ENCODE measurements at places on chromosomes 4 and X. TPM values are rescaled to one million over a fixed set of nuclear protein-coding genes. Genes with fewer than 3 reads are reported as not detected.

The CT47B1 gene
- not detected for total RNA-seq

The PARM1 gene
- total RNA-seq: not detected

The SMIM10 gene
- total RNA-seq: 1.3 TPM

The FAM114A1 gene
- total RNA-seq: not detected

The BRS3 gene
- not detected for total RNA-seq

The NSUN7 gene
- not detected for total RNA-seq

The TMEM31 gene
- not detected for total RNA-seq

The GYPB gene
- not detected for total RNA-seq

DNA sequence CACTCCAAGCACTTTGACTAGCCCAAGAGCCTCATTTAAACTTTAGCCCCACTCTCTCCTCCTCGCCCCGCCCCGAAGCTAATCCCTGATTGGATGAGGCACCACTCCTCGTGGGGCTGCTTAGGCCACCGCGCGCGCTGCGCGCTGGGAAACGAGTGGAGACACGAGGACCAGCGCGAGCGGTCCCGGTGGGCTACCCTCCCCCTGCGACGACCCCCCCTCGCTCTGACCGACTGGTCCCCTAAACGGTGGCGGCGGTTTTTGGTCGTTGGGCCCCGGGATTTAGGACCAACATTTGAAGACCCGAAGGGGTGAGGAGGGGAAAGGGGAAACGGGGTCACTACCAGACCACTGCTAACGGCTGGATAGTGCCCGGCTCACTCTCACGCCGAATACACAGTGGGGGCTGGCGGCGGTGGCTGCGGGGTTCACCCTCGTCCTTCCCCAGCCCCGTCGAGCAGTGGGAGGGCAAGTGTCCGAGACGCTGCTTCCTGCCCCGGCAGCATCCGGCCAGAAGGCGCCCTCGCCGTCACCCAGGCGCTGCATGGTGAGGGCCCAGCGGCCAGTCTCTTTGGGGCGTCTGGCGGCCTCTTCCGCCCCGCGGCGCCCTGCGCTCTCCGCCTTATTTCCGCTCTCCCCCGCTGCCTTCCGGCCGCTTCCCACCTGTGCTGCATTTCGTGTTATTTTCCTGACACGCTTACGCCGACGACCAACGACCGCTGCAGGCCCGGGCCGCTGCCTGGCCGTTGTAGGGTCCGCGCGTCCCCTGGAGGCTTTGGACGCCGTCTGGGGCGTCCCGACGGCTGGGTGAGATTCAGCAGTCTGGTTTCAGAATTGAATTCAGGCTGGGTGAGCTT lies at the start of gene RBM46:
RBM46 (plus strand) TSS at position 147 of the 857 bp plus-strand sequence. CDS start 15,481 bp downstream, outside the sequence.
- H3K27me3 ChIP-seq: no peaks in the 10 kb centered on the region
- DNase-seq: no peak
- H3K4me1 ChIP-seq: no peaks in the 10 kb centered on the region
- H3K4me3 ChIP-seq: no peak within 1 kb of the TSS

- peaks cover 25% of the 10 kb centered on the region for H3K4me1 ChIP-seq
- no peak for DNase-seq
- H3K36me3 ChIP-seq: no peaks in the 10 kb centered on the region
- H3K4me3 ChIP-seq: no peak overlapping the region
Measured at GRCh38 chrX:19863212-19863856, 24.1 kb downstream of the SH3KBP1 start.

GRCh38 chr4:139904406-139904805 lies 238.8 kb downstream of the MGST2 start:
- H3K27ac ChIP-seq: no peak overlapping the region
- no peaks in the 10 kb centered on the region for H3K4me1 ChIP-seq
- H3K4me3 ChIP-seq: no peak overlapping the region
- no peak for DNase-seq
- no peaks in the 10 kb centered on the region for H3K36me3 ChIP-seq

- H3K27me3 ChIP-seq: no peaks in the 10 kb centered on the region
- no peaks in the 10 kb centered on the region for H3K4me1 ChIP-seq
- no peak for DNase-seq
- H3K4me3 ChIP-seq: no peak overlapping the region
- no peak overlapping the region for H3K27ac ChIP-seq
Measured at GRCh38 chr4:24404281-24404680, 180.1 kb downstream of the DHX15 start.

- H3K4me1 ChIP-seq: peaks cover 6% of the 10 kb centered on the region
- H3K27ac ChIP-seq: no peak overlapping the region
- no peak for DNase-seq
- no peak overlapping the region for H3K4me3 ChIP-seq
Measured at GRCh38 chr4:47505666-47506065, 20.6 kb downstream of the ATP10D start.

DNA sequence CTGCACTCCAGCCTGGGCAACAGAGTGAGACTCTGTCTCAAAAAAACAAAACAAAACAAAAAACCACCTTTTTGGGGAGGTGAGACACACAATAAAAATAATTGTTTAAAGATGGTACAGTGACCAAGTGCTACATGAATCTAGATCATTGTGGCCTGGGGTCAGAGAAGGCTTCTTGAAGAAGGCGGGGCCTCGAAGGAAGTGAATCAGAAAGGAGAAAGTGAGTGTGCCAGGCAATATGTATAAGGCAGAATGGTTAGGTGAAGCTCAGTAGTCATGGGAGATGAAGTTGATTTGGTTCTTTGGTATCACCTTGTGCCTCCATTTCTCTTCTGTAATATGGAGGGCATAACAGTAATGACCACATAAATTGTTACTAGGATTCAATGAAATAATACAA lies 58.9 kb downstream of the DOCK11 start:
- H3K27me3 ChIP-seq: no peaks in the 10 kb centered on the region
- H3K27ac ChIP-seq: no peak overlapping the region

GRCh38 chr4:23736466-23736865 lies 153.4 kb downstream of the PPARGC1A start:
- no peak for DNase-seq
- H3K36me3 ChIP-seq: no peaks in the 10 kb centered on the region
- no peaks in the 10 kb centered on the region for H3K27me3 ChIP-seq
- H3K4me3 ChIP-seq: no peak overlapping the region
- no peak overlapping the region for H3K27ac ChIP-seq

DNA sequence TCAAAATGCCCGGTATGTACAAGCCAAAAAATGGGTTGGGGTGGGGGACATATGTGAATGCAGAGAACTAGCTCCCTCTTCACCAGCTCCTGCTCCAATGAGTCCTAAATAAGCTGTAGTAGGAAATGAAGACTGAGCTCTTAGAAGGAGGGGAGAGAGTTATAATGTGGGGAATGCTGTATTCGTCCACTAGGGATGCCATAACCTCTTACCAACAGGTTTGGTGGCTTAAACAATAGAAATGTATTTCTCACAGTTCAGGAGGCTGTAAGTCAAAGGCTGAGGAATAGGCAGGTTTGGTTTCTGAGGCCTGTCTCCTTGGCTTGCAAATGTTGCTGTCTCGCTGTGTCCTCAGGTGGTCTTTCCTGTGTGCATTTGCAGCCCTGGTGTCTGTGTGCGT lies 4.4 kb upstream of the INPP4B start:
- H3K27me3 ChIP-seq: peaks cover 5% of the 10 kb centered on the region
- H3K27ac ChIP-seq: no peak overlapping the region

DNA sequence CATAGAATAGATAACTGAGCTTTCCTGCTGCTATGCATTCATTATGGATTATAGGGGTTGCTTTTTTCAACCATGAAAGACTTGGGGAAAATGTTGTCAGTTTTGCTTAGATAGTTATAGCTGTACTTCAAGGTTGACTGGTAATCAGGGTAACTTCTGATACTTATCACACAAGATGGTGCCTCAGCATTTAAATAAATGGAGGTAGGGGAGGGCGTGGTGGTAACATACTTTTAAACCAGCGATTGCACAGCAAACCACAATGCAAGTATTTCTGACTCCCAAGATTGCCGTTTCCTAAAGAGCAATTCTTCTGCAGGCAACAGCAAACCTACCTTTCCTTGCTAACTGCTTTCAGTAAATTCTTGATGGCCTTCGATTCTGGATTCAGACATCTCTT lies 1.3 kb downstream of the CXCL10 start:
- no peak overlapping the region for H3K4me3 ChIP-seq
- no peaks in the 10 kb centered on the region for H3K27me3 ChIP-seq
- no peak for DNase-seq
- H3K36me3 ChIP-seq: no peaks in the 10 kb centered on the region
- peaks cover 6% of the 10 kb centered on the region for H3K4me1 ChIP-seq

- H3K36me3 ChIP-seq: no peaks in the 10 kb centered on the region
- DNase-seq: no peak
- no peak overlapping the region for H3K27ac ChIP-seq
- no peak overlapping the region for H3K4me3 ChIP-seq
Measured at GRCh38 chrX:35680940-35681346, 117.2 kb upstream of the MAGEB16 start.

DNA sequence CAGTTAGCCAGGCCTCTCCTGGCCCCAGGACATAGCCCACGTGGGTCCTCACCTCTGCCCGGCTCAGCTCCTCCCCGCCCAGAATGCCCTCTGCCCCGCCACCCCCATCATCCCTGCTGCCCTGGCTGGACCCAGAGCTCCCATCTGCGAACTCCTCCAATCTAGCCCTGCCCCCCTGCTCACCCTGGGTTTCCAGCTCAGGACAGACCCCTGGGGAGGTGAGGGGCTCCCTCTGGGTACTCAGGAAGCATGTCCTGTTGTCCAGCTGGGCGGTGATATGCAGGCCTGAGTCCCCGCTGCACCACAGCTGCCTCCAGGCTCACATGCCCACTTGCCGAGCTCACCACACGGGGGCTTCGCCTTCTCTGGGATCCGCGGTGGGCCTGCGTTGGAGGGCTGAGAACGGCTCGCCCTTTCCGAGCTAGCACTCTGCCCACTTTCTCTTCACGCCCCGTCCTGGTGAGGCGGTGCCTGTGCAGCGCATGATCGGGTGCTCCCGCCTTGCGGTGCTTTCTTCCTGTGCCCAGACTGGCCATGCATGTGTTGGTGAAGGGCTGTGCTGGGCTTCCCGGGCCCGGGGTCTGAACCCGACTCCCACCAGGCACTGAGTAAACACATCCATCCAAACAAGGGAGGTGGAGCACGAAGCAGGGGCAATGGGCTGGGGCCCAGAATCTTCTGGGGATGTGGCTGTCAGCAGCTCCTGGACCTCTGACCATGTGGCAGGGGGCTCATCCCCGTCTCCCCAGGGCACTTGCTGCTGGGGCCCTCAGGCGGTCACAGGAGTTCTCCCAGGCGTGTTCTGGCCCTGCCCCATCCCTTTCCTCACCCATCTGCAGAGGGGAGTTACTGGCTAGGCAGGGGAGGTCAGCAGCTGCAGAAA lies 74.3 kb downstream of the RGS12 start:
- H3K4me1 ChIP-seq: peaks cover 24% of the 10 kb centered on the region
- DNase-seq: no peak
- no peak overlapping the region for H3K27ac ChIP-seq
- H3K27me3 ChIP-seq: no peaks in the 10 kb centered on the region
- H3K36me3 ChIP-seq: no peaks in the 10 kb centered on the region
- H3K4me3 ChIP-seq: no peak overlapping the region

DNA sequence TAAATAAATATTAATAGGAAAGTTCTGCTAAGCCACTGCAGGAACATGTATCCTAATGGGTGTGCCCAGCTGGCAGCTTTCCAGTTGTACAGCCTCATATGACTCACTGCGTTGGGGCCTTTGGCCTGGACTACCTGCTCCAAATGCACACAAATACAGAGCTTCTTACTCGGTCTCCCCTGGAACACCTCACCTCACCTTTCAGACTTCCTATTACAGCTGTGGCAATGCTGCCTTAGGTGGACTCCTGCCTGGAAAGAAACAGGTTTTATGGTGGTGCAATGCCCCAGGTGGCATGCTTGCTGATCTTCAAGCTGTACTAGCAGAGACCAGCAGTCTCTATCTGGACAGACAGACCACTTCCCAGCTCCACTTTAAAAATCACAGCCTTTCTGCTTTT lies 85.7 kb upstream of the EXOC1L start:
- H3K27ac ChIP-seq: peak overlapping the region; percentile 38
- H3K36me3 ChIP-seq: no peaks in the 10 kb centered on the region
- no peaks in the 10 kb centered on the region for H3K27me3 ChIP-seq
- H3K4me3 ChIP-seq: no peak overlapping the region
- no peaks in the 10 kb centered on the region for H3K4me1 ChIP-seq

GRCh38 chr4:30473225-30473624 lies 246.9 kb upstream of the PCDH7 start:
- DNase-seq: no peak
- H3K4me3 ChIP-seq: no peak overlapping the region
- no peaks in the 10 kb centered on the region for H3K27me3 ChIP-seq
- H3K36me3 ChIP-seq: no peaks in the 10 kb centered on the region
- no peak overlapping the region for H3K27ac ChIP-seq
- no peaks in the 10 kb centered on the region for H3K4me1 ChIP-seq

DNA sequence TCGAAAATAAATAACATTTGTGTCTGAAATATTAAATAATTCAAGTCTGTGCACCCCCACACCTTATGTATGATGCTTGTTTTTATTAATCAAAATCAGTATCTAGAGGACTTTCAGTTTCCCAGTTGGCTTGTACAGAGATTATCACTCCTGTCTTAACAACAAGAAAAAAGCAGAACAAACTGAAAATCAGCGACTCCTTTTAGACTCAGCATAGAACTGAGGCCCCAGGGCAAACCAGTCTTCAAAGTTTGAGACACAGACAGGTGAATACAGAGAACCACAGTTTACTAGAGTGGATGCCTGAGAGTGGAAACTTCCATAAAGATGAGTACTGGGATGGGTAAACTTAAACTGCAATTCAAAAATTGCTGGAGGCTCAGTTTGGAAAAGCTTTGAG lies 142.8 kb upstream of the KLF8 start:
- no peaks in the 10 kb centered on the region for H3K36me3 ChIP-seq
- H3K4me3 ChIP-seq: no peak overlapping the region
- no peaks in the 10 kb centered on the region for H3K4me1 ChIP-seq
- DNase-seq: no peak

- no peak overlapping the region for H3K4me3 ChIP-seq
- H3K36me3 ChIP-seq: peaks cover 46% of the 10 kb centered on the region
- no peaks in the 10 kb centered on the region for H3K27me3 ChIP-seq
- H3K27ac ChIP-seq: no peak overlapping the region
- no peak for DNase-seq
Measured at GRCh38 chrX:71292669-71293365, 8.7 kb upstream of the ITGB1BP2 start.

DNA sequence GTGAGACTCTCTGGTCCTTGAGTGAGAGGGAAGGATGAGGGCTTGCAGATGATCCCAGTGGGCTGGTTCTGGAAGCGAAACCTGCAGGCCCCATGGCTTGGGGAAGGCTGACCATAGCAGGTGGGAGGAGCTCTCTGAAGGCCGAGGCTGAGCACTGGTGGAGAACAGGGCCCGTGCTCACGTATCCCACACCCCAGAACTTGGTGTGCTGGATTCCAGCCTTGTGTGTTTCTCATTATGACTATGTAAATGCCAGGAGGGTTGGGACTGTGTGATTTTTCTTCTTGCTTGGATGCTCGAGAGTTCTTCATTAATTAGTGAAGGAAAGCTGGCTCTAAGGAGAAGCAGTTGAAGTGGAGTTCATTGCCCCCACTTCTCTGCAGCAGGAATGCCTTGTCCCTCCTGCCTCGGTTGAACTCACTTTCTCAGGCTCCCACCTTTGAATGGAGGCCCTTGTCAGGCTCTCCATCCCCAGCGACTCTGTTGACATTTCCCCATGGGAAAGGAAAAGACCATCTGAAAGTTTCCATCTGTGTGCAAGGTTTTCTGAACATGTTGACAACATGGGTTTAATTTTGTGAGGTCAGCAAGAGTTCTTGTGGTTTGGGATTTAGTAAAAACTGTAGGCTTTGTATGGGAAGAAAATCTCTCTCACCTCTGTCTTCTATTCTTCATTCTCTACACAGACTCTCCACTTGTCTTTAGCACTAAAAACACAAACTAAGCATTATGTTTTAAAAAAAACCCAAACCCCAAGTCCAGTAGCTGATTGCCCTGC lies 57.7 kb downstream of the TBL1X start:
- no peaks in the 10 kb centered on the region for H3K27me3 ChIP-seq
- H3K27ac ChIP-seq: no peak overlapping the region
- no peaks in the 10 kb centered on the region for H3K36me3 ChIP-seq
- H3K4me1 ChIP-seq: no peaks in the 10 kb centered on the region
- H3K4me3 ChIP-seq: no peak overlapping the region
- no peak for DNase-seq
